Stimulated activated CD4-positive, alpha-beta T cell treated with anti-CD3 and anti-CD28 coated beads, Interleukin-1b, Interleukin-23, amount 100 ng/mL, for 1 hour (primary cell): ENCODE measurements at places on chromosomes 2 and 18.

DNA sequence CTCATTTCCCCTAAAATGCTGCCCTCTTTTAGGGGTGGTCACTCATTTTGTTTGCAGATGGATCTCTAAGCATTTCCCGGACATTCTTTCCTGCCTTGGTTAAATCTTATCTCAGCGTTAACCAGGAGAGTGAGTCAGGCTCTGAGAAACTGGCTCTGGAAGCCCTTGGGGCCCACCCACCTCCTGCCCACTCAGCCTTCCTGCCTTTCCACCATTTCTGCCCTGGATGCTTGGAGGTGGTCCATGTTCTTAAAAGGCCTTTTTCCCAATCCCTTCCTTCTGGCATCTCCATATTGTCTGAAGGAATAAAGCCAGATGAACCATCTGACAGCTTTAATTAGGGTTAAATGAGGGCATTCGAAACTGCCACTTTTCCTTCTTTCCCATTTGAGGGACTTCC, 9.5 kb downstream of the HK2 start:
- DNase-seq = no peak

DNA sequence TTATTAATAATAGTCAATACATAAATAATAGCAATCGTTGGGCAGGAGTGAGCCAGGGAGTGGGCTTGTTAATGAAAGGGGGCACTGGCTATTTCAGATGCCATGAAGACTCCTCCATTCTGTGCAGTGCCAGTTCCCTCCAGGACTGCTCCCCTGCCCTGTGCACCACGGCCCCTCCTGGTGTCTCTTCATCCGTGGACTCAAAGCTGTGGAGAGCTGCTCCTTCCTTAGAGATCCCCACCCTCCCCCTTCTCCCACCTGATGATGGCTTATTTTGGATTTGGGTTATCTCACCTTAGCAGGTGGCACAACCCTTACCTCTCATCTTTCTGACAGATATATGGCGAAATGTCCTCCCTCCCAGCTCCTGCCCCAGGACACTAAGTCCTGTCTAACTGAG, 3.1 kb upstream of the CELF4 start:
- no peak for DNase-seq

GRCh38 chr18:24231773-24232735, 93.2 kb downstream of the CABYR start:
- no peak for DNase-seq

GRCh38 chr2:205686056-205686782, 3.9 kb downstream of the NRP2 start:
- DNase-seq = no peak

GRCh38 chr18:55086906-55087305, 127.6 kb upstream of the CCDC68 start:
- DNase-seq = no peak

- no peak for DNase-seq
Measured at GRCh38 chr2:1826226-1826905, 82.1 kb upstream of the PXDN start.

DNA sequence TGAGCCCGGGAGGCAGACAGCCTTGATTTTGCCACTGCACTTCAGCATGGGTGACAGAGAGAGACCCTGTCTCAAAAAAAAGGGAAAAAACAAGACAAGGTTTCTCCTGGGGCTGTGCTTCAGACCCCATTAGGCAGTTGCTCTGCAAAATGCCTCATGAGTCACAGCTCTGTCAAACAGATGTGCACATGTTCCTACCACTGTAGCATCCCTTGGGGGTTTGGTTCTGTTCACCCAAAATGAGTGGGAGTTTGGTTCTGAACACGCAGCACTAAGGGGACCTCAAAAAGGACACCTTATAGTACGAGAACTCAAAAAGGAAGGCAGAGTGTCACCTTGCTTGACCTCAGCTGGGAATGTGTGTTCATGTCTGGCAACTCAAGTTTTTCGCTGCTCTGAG, 134.9 kb downstream of the RPIA start:
- DNase-seq = no peak

DNA sequence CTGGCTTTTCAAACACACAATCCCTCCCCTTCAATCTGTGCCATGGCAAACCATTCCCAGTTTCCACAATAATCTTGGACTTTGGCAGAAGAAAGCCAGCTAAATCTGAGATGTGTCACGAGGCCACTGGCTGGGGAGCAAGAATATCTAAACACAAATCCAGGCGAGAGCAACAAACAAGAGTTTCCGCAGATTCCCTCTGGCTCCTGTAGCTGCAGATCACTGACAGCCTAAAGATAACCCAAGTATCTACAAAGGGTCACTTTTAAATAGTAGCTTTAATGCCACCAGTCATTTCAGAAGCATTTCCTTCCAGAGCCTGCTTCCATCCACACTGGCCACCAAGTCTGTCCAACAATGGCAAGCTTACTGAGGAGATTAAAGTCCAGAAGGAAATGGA, 86.9 kb downstream of the ACVR1 start:
- no peak for DNase-seq

DNA sequence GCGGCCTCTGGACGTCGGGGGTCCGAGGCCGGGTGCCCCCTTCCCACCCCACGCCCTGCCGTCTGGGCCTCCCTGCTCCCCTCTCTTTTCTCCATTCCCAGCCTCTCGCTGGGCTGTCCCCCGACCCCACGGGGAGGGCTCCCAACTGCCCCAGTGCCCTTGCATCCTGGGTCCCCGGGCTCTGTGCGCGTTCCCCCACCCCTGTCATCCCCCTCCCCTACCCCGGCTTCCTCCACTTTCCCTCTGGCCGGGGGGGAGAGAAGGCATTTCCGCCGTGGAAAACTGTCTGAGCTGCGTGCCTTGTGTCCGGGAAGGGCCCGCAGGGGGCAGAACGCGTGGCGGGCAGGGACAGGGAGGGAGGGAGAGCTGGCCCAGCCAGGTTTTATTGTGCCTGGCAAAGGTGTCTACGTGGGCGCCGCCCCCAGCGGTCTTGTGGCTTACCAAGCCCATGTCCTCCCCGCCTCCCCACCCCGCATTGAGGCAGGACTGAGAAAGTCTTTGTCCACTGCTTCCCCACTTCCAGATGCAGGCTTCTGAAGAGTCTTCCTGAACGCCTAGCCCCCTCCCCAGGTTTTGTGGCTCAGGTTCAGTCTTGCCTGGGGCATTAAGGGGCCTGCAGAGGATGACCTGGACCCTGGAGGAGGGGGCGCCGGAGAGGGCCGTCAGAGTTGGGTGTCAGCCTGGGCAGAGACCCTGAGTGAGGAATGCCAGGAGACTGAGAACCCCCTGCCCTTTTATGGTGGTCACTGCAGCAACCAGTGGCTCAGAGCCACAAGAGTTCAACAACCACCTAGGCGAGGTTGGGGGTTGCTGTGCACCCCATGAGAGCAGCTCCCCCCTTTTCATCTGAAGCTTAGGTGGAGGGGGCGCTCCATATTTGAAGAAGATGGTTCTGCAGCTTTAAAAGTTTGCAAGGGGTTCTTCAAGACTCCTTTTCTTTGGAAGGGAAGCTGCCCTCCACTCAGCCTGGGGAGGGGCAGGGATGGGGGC, 1.3 kb downstream of the ITM2C start:
- DNase-seq = no peak

GRCh38 chr2:146077156-146077555, 1557.2 kb upstream of the ZEB2 start:
- DNase-seq = no peak

DNA sequence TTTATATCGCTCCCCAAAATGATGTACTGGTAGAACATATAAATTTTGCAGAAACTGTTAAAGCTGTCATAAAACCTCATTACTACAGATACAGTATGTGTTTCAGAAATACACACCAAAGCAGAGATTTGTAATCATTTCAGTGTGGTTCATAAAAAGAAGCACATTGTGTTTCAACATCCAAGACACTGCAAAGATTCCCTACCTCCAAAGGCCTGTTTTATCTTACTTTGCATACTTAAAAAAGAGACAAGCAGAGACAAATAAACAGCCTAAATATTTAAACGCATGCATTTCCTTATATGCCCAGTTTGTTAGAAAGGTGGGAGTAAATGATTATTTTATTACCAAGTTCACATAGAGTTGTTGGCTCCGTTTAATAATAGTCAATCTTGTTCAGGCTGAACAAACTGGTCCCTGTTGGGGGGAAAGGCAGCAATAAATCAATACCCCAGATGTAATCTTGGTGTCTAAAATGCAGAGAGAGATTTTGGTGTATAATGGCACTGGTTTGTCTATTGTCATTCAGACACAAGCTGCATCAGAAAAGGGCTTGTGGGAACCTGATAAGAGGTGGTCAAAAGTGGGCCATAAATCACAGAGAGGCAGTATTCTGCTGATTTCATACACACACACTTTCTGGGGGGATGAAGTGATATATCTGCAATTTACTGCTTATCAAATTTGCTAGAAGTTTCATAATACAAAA, 321.4 kb upstream of the ETAA1 start:
- no peak for DNase-seq

DNA sequence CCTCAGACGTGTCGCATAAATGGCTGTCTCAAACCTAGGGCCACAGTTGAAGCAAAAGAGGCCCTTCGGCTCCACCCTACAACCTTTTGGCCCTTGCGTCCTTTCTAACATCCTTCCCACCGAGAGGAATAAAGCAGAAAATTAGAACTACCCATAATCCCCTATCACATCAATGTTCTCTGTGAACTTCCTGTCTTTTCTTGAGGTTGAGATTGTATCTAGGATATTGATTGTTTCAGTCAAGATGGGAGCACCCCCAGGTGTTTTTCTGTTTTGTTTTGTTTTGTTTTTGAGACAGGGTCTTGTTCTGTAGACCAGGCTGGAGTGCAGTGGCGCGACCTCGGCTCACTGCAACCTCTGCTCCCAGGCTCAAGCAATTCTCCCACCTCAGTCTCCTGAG, 23.6 kb downstream of the INPP5D start:
- no peak for DNase-seq

- no peak for DNase-seq
Measured at GRCh38 chr18:44726059-44726421, 45.4 kb downstream of the SETBP1 start.

- DNase-seq = no peak
Measured at GRCh38 chr2:166081131-166081632, 46.6 kb downstream of the SCN1A start.

GRCh38 chr2:88190808-88191721, 20.9 kb downstream of the THNSL2 start:
- DNase-seq = no peak

- DNase-seq = no peak
Measured at GRCh38 chr2:195709901-195710806, 53.1 kb downstream of the SLC39A10 start.

GRCh38 chr2:128805237-128805636, 486.6 kb upstream of the HS6ST1 start:
- no peak for DNase-seq

GRCh38 chr2:174120346-174120745, 128.0 kb downstream of the OLA1 start:
- DNase-seq = no peak
